ENCODE measurements at places on chromosomes 5 and 9.

- DNase-seq, result no peak
Measured at GRCh38 chr9:127349483-127350113, 47.4 kb upstream of the SLC2A8 start.

DNA sequence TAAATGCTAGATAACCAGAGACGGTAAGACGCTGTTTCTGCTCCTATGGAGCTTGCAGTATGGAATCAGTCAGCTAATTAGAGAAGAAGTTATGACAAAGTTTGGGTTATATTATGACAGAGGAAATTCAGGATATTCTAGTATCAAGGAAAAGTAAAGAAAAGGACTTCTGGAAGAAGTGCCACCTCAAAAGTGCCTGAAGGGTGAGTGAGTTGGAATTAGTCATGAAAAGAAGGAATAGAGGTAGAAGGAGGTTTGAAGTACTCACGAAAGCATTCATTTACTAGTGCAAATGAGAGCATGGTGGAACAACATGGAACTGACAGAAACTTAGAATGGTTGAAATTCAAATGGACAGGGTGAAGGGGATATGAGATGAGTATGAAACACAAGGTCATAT is 40.4 kb upstream of the MTAP start:
- DNase-seq, result no peak

GRCh38 chr9:137679695-137680305 is 61.0 kb downstream of the EHMT1 start:
- DNase-seq, result no peak

- DNase-seq, result no peak
Measured at GRCh38 chr5:2196989-2197619, 314.4 kb upstream of the IRX4 start.

GRCh38 chr9:16794871-16795639 is 75.4 kb downstream of the BNC2 start:
- DNase-seq, result no peak

DNA sequence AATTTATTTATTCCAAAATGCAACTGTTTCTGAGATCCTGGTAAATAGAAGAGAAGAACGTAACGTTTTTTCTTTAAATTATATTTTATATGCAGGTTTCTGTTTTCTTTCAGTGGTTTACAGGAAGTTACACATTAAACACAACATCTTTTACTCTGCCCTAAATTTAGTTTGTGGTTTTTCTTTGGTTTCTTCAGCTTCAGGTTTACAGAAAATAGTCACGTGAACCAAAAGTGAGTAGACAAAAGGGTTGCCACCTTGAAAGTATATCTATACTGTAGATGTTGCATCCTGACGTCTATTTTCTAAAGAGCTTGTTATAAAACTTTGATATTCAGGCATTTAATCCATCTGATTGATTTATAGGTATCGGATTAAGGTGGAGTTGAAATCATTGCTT is 1236.6 kb downstream of the MAT2B start:
- DNase-seq, result no peak

DNA sequence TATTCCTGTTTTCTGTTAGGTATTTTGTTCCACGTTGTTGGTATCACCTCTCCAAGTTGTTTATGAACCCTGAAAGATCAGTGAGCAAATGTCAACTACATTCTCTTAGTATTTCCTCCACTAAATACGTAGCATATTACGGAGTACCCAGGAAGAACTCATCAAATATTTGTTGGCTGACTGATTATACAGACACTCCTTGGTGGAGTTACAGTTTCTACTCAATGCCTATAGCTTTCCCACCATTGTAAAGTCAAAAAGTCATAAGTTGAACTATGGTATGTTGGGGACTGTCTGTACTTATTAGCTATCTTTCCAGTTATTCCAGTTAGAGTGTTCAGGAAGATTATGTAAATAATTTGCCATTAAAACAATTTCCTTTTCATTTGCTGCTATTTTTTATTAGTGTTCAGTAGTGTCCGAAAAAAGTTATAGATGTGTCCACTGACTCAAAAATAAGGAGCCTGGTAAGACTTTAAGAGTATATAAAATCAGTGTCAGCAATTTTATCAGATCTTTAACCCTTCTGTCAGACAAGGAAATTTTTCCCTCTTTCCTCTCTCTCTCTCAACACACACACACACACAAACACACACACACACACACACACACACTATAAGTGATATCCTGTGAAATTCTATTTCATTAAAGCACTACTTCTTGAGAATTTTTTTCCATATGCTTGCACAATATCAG is 6.8 kb upstream of the APBA1 start:
- DNase-seq, result no peak

- no peak for DNase-seq
Measured at GRCh38 chr5:112772124-112772523, 34.4 kb downstream of the APC start.

DNA sequence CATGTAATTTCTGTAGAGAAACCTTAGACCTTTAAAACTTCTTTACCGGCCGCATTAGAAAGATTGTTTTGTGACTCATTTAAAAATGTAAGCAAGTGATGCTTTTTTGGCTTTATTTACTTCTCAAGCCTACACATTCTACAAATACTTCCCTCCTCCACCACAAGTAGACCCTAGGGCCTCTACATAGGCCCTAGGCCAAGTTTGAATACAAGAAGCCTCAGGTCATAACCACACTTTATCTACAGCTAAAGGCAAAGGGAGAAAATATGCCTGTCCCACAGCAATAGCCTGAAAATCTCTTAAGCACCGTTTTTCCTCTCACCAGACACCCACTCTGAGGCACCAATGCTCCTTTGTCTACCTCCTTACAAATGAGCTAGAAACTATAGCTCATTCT is 53.9 kb downstream of the CSNK1A1 start:
- DNase-seq, result no peak

All from NCI-H774 (cell line).